ENCODE measurements at places on chromosomes 4 and X. TPM values are rescaled to one million over a fixed set of nuclear protein-coding genes. Genes with fewer than 3 reads are reported as not detected.

The ITM2A gene
- total RNA-seq, result 48.4 TPM

DNA sequence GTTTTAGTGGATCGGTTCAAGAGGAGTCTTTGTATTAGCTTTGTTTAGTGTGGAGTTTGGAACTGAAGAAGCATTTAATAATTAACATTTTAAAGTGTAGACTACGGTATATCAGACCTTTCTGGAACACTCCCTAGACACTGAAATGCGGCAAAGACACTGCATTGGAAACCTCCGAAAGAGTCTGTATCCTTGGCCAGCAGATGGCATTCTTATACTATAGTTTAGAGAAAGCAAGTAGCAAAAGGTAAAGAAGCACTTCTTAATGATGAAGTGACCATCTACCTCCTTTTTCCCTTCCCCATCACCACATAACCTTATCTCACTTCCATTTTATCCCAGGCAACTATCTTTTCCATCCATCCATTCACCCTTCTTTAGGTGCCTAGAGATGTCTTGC is 7.6 kb downstream of the FABP2 start:
- no peak overlapping the region for H3K4me3 ChIP-seq
- 0 out of 2 replicates have a peak, but pooled peaks cover 5% of the 10 kb centered on the region for H3K4me1 ChIP-seq
- DNase-seq, result peak; percentile 83
- no peaks in the 10 kb centered on the region for H3K27me3 ChIP-seq
- no peak overlapping the region for H3K27ac ChIP-seq
- no peaks in the 10 kb centered on the region for H3K36me3 ChIP-seq

- no peak overlapping the region for H3K4me3 ChIP-seq
- no peak for DNase-seq
- no peaks in the 10 kb centered on the region for H3K27me3 ChIP-seq
- no peak overlapping the region for H3K27ac ChIP-seq
- no peaks in the 10 kb centered on the region for H3K36me3 ChIP-seq
- 0 out of 2 replicates have a peak, but pooled peaks cover 7% of the 10 kb centered on the region for H3K4me1 ChIP-seq
Observed at GRCh38 chr4:143668930-143669552, 31.4 kb downstream of the FREM3 start.

GRCh38 chr4:77203380-77204197 is 46.6 kb downstream of the CCNG2 start:
- H3K36me3 ChIP-seq, result no peaks in the 10 kb centered on the region
- no peak overlapping the region for H3K27ac ChIP-seq
- no peak overlapping the region for H3K4me3 ChIP-seq
- peak; percentile 95 for DNase-seq

The TEX11 gene
- 0.85 TPM for total RNA-seq

GRCh38 chrX:78357342-78358055 is 30.1 kb upstream of the CYSLTR1 start:
- no peaks in the 10 kb centered on the region for H3K27me3 ChIP-seq
- no peak overlapping the region for H3K27ac ChIP-seq
- H3K4me3 ChIP-seq, result no peak overlapping the region
- H3K4me1 ChIP-seq, result no peaks in the 10 kb centered on the region
- DNase-seq, result peak; percentile 0
- H3K36me3 ChIP-seq, result no peaks in the 10 kb centered on the region

DNA sequence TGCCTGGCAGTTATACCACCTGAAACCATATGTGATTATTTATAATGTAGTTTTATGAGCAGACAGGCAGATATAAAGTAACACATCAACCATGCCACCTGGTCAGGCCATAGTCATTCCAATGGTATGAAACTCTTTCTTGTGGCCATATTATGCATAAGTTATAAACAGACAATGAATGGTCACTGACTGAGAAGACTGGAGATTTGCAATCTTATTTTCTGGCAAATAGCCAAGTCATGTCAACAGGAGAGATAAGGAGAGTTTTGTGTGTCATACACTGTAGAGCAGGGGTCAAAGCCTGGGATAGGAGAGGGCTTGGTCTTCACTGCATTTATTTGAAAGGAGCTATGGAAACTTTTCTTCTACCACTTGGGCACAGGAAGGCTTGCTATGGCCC is 29.5 kb downstream of the SORBS2 start:
- H3K4me3 ChIP-seq, result no peak overlapping the region
- no peaks in the 10 kb centered on the region for H3K27me3 ChIP-seq
- no peak for DNase-seq
- no peak overlapping the region for H3K27ac ChIP-seq
- no peaks in the 10 kb centered on the region for H3K36me3 ChIP-seq

DNA sequence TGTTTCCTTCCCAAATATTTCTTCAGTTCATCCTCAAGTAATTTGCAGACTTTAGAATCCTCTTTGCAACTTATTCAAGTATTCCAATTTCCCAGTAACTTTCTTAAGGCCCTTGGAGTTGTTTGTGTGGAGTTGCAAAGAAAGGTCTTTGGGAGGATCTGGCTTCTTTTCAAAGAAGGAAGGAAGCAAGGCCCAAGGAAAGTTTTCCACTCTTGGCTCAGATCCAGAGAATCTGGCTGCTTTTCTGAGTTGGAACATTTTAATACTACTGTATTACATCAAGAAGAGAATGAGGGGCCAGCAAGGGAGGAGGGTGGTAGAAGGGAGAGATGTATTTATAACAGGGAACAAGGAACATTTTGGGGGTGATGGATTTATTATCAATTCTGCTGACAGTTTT is 10.5 kb downstream of the CDX4 start:
- peaks cover 52% of the 10 kb centered on the region for H3K27me3 ChIP-seq
- no peak overlapping the region for H3K27ac ChIP-seq
- H3K4me1 ChIP-seq, result no peaks in the 10 kb centered on the region
- no peaks in the 10 kb centered on the region for H3K36me3 ChIP-seq
- H3K4me3 ChIP-seq, result no peak overlapping the region
- no peak for DNase-seq

DNA sequence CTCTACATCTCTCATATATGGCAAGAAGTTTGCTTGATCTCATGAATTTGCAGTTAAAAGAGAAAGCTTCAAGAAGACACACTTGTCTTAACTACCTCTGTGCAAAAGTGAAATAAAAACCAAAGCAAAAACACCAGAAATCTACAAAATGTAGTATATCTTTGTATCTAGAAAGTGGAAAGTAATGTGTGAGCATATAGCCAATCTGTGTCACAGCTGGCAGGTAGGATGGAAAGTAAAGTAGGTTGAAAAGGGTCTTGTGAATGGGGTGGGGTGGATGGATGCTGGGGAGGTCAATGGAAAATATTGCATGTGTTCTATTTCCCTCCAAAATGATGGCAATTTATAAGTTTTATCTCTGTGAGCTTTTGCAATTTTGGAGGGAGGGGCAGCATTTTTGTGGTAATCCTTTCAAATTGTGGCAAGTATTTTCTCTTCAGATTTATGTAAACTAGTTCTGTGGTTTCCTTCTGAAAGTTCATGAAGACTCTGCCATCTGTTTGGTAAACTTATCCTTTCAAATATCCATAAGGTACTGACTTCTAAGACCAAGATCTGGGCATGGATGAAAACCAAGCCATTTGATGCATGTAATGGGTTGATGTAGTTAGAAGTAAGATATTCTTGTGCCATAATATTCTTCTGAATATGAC is 215.9 kb upstream of the GIMD1 start:
- no peaks in the 10 kb centered on the region for H3K27me3 ChIP-seq
- H3K4me1 ChIP-seq, result 0 out of 2 replicates have a peak, but pooled peaks cover 3% of the 10 kb centered on the region
- no peak for DNase-seq
- H3K4me3 ChIP-seq, result no peak overlapping the region
- H3K36me3 ChIP-seq, result no peaks in the 10 kb centered on the region
- H3K27ac ChIP-seq, result no peak overlapping the region

GRCh38 chr4:1576961-1577821 is 106.9 kb downstream of the FAM53A start:
- no peak for DNase-seq
- H3K27me3 ChIP-seq, result peaks cover 10% of the 10 kb centered on the region
- peak overlapping the region; percentile 26 for H3K4me3 ChIP-seq
- H3K27ac ChIP-seq, result no peak overlapping the region
- H3K36me3 ChIP-seq, result no peaks in the 10 kb centered on the region
- peaks cover 21% of the 10 kb centered on the region for H3K4me1 ChIP-seq

The PITX2 gene
- 0.35 TPM for total RNA-seq

DNA sequence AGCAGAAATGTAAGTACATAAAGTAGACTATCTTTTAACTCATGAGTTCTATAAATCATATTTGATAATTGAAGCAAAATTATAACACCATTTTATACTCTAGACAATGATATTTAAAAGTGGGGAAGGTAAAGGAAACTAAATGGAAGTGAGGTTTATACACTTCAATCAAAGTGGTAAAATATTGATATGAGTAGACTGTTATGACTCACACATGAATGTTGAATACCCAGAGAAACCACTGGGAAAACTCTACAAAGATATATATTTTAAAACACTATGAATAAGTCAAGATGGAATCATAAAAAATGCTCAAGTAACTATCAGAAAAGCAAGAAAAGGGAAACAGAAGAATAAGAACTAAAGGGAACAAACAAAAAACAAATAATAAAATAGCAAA is 8.4 kb downstream of the VSIG1 start:
- DNase-seq, result no peak
- H3K4me3 ChIP-seq, result no peak overlapping the region
- H3K27me3 ChIP-seq, result no peaks in the 10 kb centered on the region
- H3K27ac ChIP-seq, result no peak overlapping the region
- no peaks in the 10 kb centered on the region for H3K4me1 ChIP-seq

DNA sequence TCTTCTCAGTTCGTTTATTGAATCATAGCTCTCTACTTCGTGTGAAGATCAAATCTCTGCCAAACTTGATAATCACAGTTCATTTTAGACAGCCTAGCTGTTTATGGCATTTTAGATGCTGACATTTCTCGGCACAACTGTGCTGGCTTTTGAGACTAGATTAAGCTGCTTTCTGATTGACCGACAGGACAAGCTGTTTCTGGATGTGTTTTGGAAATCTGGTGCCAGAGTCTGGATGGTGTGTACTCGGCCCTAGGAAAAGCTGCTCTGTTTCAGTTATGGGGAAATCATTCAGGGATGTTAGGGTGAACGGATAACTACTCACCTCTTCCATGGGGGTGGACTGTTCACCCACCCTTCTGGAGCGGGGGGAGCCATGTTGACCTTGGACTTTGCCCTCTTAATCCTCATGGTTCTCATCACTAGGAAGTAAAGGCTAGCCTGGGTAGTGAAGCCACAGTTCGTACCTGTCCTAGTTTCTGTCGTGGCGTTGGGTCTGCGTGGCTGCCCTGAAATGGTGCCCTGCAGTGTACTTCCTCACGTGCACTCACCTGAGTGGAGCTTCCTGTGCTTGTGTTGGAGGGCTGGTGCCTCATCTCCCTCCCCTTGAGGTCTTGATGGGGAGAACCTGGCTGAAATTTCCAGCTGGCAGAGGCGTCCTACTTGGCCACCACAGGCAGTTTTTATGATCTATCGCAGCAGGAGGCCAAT is 13.7 kb upstream of the WDR1 start:
- no peak overlapping the region for H3K27ac ChIP-seq
- H3K36me3 ChIP-seq, result no peaks in the 10 kb centered on the region
- no peaks in the 10 kb centered on the region for H3K27me3 ChIP-seq
- no peak for DNase-seq
- no peak overlapping the region for H3K4me3 ChIP-seq

The TLR2 gene
- 2.1 TPM for total RNA-seq

- no peak for DNase-seq
- peaks cover 16% of the 10 kb centered on the region for H3K4me1 ChIP-seq
- H3K27ac ChIP-seq, result no peak overlapping the region
- H3K4me3 ChIP-seq, result no peak overlapping the region
Observed at GRCh38 chr4:179112441-179113170, 1670.4 kb upstream of the AGA start.
